ENCODE measurements at places on chromosomes 2 and 18.

GRCh38 chr2:223043164-223043941 is 8.6 kb upstream of the KCNE4 start:
- DNase-seq, result no peak

GRCh38 chr2:53913721-53914120 is 54.0 kb upstream of the GPR75 start:
- no peak for DNase-seq

GRCh38 chr2:122315306-122315705 is 559.9 kb downstream of the TSN start:
- DNase-seq, result no peak

- DNase-seq, result no peak
Observed at GRCh38 chr2:221521233-221521845, 50.8 kb downstream of the EPHA4 start.

DNA sequence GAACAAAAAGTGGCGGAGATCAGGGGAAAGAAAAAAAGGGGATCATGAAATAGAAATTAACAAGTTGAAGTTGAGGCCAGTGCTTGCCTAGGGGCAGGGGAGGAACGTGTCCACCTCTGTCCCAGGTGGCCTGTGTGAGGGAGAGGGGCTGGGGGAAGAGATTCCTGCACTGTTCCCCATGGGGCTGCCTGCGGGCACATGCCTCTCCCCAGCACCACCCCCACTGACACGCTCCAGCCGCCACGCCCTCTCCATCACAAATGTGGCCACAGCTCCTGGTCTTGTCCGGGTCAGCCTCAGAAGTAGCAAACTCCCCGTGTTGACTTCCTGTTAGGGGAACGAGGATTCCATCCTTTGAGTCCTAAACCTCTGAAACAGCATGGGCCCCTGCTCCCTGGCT is 161.2 kb downstream of the GLI2 start:
- no peak for DNase-seq

DNA sequence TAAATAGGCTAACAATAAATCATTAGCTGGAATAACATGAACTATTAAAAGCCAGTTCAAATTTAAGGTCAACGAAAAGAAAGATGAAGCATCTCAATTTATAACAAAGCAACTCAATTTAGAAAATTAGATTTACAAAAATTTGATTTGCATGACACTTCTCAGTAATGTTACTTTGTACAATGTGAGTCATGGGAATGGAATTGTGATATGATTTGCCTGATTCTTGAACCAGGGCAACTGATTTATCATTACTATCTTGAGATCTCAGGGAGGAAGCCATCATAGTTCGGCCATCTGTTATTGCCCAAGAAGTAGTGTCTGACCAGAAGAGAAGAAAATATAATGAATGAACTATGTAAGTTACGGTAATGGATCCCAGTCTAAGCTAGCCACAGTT is 193.1 kb downstream of the RIT2 start:
- DNase-seq, result no peak

DNA sequence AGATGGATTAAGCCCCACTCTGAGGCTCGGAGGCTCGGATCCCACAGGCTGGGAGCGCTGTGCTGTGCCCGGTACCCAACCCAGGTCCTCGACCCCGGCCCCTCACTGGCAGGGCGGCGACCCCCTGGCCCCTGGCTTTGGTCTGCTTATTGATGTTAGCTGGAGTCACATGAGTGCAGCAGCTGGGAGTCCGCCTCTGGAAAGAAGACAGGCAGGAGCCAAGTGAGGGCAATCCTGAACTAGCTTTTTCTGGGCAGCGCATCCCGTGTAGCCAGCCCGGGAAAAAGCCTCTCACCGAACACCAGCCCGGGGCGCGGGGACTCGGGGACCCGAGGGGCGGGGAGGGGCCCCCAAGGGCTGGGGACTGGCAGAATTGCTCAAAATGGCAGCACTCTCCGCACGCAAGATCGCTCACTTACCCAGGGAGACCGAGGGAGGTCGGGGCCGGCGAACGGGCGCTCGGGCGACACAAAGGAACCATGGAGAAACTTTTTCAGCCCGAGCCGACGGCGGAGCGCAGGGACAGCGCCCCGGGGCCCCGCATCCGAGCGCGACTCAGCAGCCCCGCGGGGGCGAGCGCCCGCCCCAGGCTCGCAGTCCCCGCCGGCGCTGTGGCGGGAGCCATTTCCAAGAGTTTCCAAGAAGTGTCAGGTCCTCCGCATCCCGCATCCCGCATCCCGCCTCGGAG is 567 bp downstream of the TMEM200C start:
- DNase-seq, result no peak

DNA sequence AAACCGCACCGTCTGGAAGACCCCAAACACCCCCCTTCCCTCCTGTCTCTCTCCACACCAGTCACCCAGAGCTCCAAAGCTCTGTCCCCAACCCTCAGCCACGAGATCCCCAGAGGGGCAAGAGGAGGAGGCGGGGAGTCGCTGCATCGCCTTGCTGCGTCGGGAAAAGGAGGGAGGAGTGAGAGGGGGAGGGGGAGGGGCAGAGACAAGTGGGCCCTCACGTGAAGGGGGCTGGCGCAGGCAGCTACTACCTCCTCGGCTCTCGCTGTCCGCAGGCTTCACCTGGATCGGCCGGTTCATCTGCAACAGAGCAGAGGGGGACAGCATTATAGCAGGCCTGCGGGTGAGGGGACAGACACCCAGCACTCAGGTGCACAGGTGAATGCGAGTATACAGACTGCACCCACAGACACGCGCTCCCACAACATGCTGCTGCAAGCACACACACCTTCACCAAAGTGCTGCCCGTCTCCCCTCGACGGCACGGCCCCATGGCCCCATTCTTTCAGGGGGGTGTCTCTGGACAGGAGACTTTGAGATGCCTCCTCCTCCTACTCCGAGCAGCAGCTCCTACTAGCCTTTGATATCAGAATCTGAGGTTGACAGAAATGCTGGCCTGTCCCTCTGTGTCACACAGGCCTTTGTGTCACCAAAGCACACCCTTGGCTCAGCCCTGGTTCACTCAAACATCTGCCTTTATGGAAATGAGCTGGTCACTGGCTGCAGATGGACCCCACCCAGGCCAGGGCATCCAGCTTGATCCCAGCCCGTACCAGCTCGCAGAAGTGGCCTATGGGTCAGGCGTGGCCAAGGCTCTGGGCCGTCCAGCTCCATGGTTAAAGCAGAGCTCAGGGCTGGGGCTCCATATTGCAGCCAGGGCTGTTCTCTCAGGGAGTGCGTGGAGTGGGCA is 243.8 kb downstream of the CELF4 start:
- no peak for DNase-seq

- no peak for DNase-seq
Observed at GRCh38 chr2:169354244-169354643, 8.1 kb downstream of the LRP2 start.

DNA sequence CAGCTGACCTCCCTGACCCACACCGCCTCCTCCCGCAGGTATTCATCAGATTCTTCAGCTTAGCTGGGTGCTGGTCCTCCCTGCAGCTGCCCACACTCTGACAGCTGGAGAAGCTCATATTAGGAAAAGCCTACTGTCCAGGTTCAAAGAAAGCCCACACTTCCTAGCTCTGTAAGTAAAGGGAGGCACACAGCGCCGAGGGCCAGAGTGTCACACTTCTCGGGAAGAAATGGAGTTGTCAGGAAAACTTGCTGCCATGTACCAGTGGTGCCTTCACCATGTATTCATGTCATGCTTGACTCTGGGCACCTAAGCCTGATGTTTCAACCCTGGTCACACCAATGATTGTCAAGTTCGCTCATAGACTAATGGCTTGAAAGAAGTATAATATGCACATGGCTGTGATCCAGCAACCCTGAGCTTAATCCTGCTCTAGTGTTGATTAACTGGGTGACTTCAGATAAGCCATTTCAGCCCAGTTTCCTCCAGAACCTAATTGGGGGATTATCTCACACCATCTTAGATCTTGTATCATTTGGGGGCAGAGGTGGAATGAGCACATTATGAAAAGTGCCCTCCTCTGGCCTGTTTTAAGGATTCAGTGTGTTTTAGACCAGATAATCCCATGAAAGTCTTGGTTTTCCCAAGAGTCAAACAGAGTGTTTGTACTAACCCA is 180.3 kb upstream of the PARD3B start:
- no peak for DNase-seq

- no peak for DNase-seq
Observed at GRCh38 chr2:138267161-138267901, 234.2 kb upstream of the SPOPL start.

All from activated CD4-positive, alpha-beta T cell treated with anti-CD3 and anti-CD28 coated beads, Interleukin-2, amount 50 U/mL, for 48 hours (primary cell).